ENCODE measurements at places on chromosomes 5 and 9. TPM values are rescaled to one million over a fixed set of nuclear protein-coding genes. Genes with fewer than 3 reads are reported as not detected.

Gene TRIM7
- total RNA-seq, result 27.9 TPM

Gene KCNV2
- total RNA-seq, result not detected

Gene ADRA1B
- 0.61 TPM for total RNA-seq

Gene CAMK2A
- total RNA-seq, result 61.2 TPM

Gene MLANA
- total RNA-seq, result not detected

Gene BHMT
- not detected for total RNA-seq

Gene KIF4B
- total RNA-seq, result 0.10 TPM

Gene SEMA6A
- 6.5 TPM for total RNA-seq

Gene PHYKPL
- total RNA-seq, result 33.0 TPM

Gene PFN3
- not detected for total RNA-seq

- peak overlapping the region; percentile 50 for H3K27ac ChIP-seq
- H3K4me3 ChIP-seq, result no peak overlapping the region
- H3K27me3 ChIP-seq, result no peaks in the 10 kb centered on the region
- H3K4me1 ChIP-seq, result peaks cover 60% of the 10 kb centered on the region
Observed at GRCh38 chr5:65982635-65983034, 56.3 kb downstream of the ERBIN start.

DNA sequence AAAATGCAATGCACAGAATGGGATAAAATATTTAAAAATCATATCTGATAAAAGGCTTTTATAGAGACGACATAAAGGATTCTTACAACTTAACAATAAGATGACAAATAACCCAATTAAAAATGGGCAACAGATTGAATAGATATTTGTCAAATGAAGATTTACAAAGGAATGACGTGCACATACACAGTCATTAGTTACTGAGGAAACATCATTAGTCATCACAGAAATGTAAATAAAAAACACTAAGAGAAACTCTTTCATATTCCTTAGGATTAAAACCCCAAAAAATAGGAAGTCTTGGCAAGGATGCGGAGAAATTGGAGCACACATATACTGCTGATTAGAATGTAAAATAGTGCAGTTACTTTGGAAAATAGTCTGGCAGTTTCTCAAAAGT lies 1886.0 kb upstream of the CDH6 start:
- H3K4me3 ChIP-seq, result no peak overlapping the region
- DNase-seq, result no peak
- H3K36me3 ChIP-seq, result no peaks in the 10 kb centered on the region
- no peak overlapping the region for H3K27ac ChIP-seq

GRCh38 chr5:137627293-137627692 lies 108.6 kb downstream of the KLHL3 start:
- no peaks in the 10 kb centered on the region for H3K36me3 ChIP-seq
- H3K4me3 ChIP-seq, result no peak overlapping the region
- peaks cover 51% of the 10 kb centered on the region for H3K4me1 ChIP-seq
- no peaks in the 10 kb centered on the region for H3K27me3 ChIP-seq

GRCh38 chr9:37415011-37415719 lies 7.3 kb upstream of the GRHPR start:
- no peaks in the 10 kb centered on the region for H3K36me3 ChIP-seq
- peak; percentile 54 for DNase-seq
- H3K27ac ChIP-seq, result no peak overlapping the region
- H3K4me1 ChIP-seq, result peaks cover 5% of the 10 kb centered on the region
- no peak overlapping the region for H3K4me3 ChIP-seq

- H3K4me3 ChIP-seq, result no peak overlapping the region
- no peak overlapping the region for H3K27ac ChIP-seq
- H3K27me3 ChIP-seq, result no peaks in the 10 kb centered on the region
Observed at GRCh38 chr5:4480528-4481349, 659.4 kb upstream of the ADAMTS16 start.

- peak overlapping the region; percentile 97 for H3K27ac ChIP-seq
- no peaks in the 10 kb centered on the region for H3K27me3 ChIP-seq
- no peaks in the 10 kb centered on the region for H3K36me3 ChIP-seq
- H3K4me1 ChIP-seq, result peaks cover 96% of the 10 kb centered on the region
- H3K4me3 ChIP-seq, result no peak overlapping the region
Observed at GRCh38 chr5:150615141-150615699, 25.2 kb upstream of the SYNPO start.

GRCh38 chr9:89352451-89352850 lies 34.2 kb downstream of the SECISBP2 start:
- no peaks in the 10 kb centered on the region for H3K27me3 ChIP-seq
- no peak for DNase-seq
- peaks cover 24% of the 10 kb centered on the region for H3K4me1 ChIP-seq
- peaks cover 2% of the 10 kb centered on the region for H3K36me3 ChIP-seq

- DNase-seq, result no peak
- H3K27ac ChIP-seq, result peak overlapping the region; percentile 62
- no peak overlapping the region for H3K4me3 ChIP-seq
- peaks cover 13% of the 10 kb centered on the region for H3K4me1 ChIP-seq
- no peaks in the 10 kb centered on the region for H3K27me3 ChIP-seq
- H3K36me3 ChIP-seq, result no peaks in the 10 kb centered on the region
Observed at GRCh38 chr5:172450861-172451695, 3.2 kb downstream of the SH3PXD2B start.

GRCh38 chr5:40524677-40525076 lies 155.0 kb upstream of the PTGER4 start:
- H3K36me3 ChIP-seq, result no peaks in the 10 kb centered on the region
- H3K27ac ChIP-seq, result no peak overlapping the region
- no peaks in the 10 kb centered on the region for H3K27me3 ChIP-seq
- no peak for DNase-seq
- no peaks in the 10 kb centered on the region for H3K4me1 ChIP-seq

- no peak for DNase-seq
- H3K27ac ChIP-seq, result peak overlapping the region; percentile 56
- no peaks in the 10 kb centered on the region for H3K36me3 ChIP-seq
- no peaks in the 10 kb centered on the region for H3K27me3 ChIP-seq
- peak overlapping the region; percentile 33 for H3K4me3 ChIP-seq
Observed at GRCh38 chr9:106708475-106709146, 154.4 kb upstream of the ZNF462 start.

DNA sequence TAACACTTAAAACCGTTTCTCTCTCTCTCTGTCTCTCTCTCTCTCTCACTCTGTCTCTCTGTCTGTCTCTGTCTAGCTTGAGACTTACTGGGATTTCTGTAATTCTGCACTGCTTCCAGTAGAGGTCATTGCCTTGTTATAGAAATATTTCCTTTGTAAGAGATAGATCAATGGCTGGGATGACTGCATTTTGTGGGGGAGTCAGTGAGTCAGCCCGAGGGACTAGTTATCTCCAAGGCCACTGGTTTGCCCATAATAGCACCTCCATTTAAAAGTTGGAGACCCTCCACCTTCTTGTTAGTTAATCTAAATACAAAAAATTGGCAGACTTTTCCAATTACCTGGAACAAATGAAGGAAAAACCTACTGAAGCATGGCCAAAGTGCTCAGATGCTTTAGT lies 547.2 kb downstream of the LRRC70 start:
- no peaks in the 10 kb centered on the region for H3K36me3 ChIP-seq
- H3K4me1 ChIP-seq, result no peaks in the 10 kb centered on the region
- no peak overlapping the region for H3K27ac ChIP-seq
- no peak overlapping the region for H3K4me3 ChIP-seq

DNA sequence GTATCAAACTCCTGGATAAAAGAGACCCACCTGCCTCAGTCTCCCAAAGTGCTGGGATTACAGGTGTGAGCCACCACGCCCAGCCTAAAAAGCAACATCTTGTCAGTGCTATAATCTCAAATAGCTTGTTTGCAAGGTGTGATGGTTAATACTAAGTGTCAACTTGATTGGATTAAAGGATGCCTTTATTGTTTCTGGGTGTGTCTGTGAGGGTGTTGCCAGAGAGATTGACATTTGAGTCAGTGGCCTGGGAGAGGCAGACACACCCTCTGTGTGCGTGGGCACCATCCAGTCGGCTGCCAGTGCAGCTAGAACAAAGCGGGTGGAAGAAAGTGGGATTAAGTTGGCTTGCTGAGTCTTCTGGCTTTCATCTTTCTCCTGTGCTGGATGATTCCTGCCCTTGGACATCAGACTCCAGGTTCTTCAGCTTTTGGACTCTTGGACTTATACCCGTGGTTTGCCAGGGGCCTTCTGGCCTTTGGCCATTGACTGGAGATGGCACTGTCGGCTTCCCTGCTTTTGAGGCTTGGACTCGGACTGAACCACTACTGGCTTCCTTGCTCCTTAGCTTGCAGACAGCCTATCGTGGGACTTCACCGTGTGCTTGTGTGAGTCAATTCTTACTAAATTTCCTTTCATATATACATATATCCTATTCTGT lies 28.1 kb downstream of the TARS1 start:
- H3K4me3 ChIP-seq, result no peak overlapping the region
- H3K4me1 ChIP-seq, result no peaks in the 10 kb centered on the region
- H3K27me3 ChIP-seq, result no peaks in the 10 kb centered on the region

- H3K27me3 ChIP-seq, result no peaks in the 10 kb centered on the region
- peak overlapping the region; percentile 91 for H3K4me3 ChIP-seq
- H3K27ac ChIP-seq, result peak overlapping the region; percentile 80
- DNase-seq, result peak; percentile 9
Observed at GRCh38 chr5:61333321-61333953, 1.4 kb downstream of the ZSWIM6 start.

DNA sequence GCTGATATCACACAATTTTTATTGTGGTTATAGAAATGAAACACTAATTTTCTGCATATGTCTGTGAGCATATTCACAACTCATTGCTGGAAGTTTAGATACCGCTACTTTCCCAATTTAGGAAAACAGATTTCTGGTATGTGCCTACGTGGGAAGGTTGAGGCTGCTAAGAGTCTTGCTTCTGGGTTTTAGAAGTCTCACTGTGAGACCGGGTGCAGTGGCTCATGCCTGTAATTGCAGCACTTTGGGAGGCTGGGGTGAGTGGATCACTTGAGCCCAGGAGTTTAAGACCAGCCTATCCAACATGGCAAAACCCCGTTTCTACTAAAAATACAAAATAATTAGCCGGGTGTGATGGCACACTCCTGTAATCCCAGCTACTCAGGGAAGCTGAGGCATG lies 39.6 kb downstream of the UBAP1 start:
- no peak overlapping the region for H3K4me3 ChIP-seq
- no peak overlapping the region for H3K27ac ChIP-seq
- no peak for DNase-seq
- H3K36me3 ChIP-seq, result no peaks in the 10 kb centered on the region
